ENCODE measurements at places on chromosomes 16 and 17. TPM values are rescaled to one million over a fixed set of nuclear protein-coding genes. Genes with fewer than 3 reads are reported as not detected.

GRCh38 chr17:15466131-15466530 lies 1.3 kb downstream of the CDRT4 start:
- DNase-seq, result no peak

GRCh38 chr16:65657071-65657494 lies 535.2 kb upstream of the CDH11 start:
- no peak for DNase-seq

- DNase-seq, result no peak
Measured at GRCh38 chr17:41098481-41098880, 539 bp upstream of the KRTAP4-8 start.

LPCAT2 gene
- total RNA-seq, result 28.5 TPM

- DNase-seq, result no peak
Measured at GRCh38 chr16:87129771-87130170, 187.4 kb downstream of the C16orf95 start.

DNA sequence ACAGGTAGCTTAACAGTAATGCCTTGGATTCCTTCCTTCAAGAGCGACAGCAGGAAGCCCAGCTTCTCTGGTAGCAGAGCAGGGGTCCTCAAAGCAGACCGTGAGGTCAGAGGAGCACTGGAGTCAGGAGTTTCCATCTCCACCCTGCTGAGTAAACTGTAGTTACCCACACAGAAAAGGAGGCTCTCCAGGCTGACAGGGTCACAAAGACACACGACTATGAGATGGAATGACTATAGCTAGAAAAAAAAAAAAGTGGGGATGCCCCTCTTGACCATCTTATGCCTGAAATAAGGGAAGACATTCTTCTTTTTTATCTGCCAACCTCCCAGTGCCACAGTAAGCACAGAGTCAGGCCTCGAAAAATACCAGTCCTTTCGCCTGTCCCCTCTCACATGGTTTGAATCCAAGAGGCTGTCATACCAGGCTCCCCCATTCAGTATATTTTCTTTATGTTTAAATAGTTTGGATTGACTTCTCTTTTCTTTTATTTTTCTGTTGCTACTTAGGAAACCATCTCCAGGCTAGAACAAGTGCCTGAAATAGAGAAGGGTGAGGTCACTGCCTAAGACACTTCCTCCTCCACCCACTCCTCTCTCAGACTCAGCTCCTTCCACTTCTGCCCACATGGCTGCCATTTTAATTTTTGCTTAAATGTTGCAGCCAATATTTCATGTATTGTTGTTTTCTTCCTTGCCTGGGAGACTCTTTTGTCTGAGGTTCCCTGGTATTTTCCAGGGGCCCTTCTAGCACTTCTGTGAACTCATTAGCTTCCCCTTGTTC lies 707.4 kb downstream of the MAF start:
- no peak for DNase-seq

DNA sequence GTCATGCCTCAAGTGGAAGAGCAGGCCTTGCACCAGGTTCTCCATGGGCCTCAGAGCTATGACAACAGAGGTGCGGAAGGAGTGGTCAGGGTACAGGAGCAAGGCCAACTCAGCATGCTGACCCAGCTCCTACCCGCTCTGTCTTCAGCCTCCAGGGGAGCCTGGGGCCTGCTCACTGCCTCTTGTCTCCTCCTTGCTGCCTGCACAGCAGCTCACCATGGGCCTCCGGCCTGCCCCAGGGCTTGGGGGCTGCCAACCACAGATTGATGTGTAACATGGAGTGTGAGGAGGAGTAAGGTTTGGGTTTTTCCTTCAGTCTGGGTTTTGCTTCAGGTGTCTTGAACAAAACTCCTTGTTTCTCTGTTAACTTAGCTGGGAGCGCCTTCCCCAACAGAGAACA lies 62.1 kb downstream of the PLD6 start:
- DNase-seq, result no peak

LITAFD gene
- total RNA-seq, result not detected

TPSD1 gene
- not detected for total RNA-seq

All from glomerular endothelial cell (primary cell).